Astrocyte (in vitro differentiated cells and primary cell): ENCODE measurements at places on chromosomes 3 and 15. TPM values are rescaled to one million over a fixed set of nuclear protein-coding genes. Genes with fewer than 3 reads are reported as not detected.

GRCh38 chr3:188059351-188059750 lies 94.6 kb upstream of the LPP start:
- no peak for DNase-seq
- H3K27ac ChIP-seq: no peak overlapping the region
- H3K4me3 ChIP-seq: no peak overlapping the region
- no peaks in the 10 kb centered on the region for H3K27me3 ChIP-seq
- H3K36me3 ChIP-seq: no peaks in the 10 kb centered on the region

The CLDN1 gene
- total RNA-seq: 34.1 and 35.6 TPM in 2 replicates

The GRAMD1C gene
- 3.7 TPM in 2 replicates for total RNA-seq

GRCh38 chr3:127025456-127025855 lies 42.5 kb downstream of the PLXNA1 start:
- H3K4me1 ChIP-seq: no peaks in the 10 kb centered on the region
- no peak overlapping the region for H3K27ac ChIP-seq
- H3K4me3 ChIP-seq: no peak overlapping the region
- no peak for DNase-seq
- peaks cover 8% of the 10 kb centered on the region for H3K36me3 ChIP-seq

The MCCC1 gene
- total RNA-seq: 11.5 and 13.4 TPM in 2 replicates

The DMXL2 gene
- 17.8 and 19.0 TPM in 2 replicates for total RNA-seq

The TRH gene
- total RNA-seq: 0.14 TPM in 1 of 2 replicates, not detected in the other

The LRRC49 gene
- total RNA-seq: 4.7 and 6.8 TPM in 2 replicates

DNA sequence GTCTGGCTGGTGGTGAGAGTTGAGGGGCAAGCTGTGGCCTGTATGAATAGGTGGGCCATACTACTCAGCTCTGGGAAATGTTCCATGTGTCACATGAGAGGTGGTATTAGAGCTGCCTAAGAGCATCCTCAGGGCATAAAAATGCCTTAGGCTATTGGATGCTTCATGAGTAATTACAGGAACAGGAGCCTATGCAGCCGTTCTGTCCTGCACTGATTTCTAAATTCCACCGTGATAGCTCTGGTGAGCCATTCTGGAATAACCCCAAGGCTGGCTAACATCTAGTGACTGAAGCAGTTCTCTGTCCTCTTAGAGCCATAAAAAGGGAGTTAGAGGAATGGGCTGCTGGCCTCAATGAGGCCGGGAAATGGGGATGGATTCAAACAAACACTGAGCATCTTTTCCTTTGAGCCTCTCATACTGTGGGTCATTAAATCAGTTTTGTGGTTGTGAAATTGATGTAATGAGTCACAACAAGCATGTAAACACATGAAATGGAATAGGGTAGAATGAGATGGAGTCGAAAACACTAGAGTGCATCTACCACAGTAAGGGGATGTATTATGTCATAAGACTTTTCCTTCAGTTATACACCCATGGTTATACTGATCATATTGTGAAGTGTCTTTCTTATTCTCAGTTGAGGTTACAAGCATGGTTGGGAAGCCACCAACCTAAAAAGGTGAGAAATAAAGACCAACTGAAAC lies 41.0 kb downstream of the DGKG start:
- peak; percentile 37 for DNase-seq
- peaks cover 5% of the 10 kb centered on the region for H3K27me3 ChIP-seq
- peaks cover 8% of the 10 kb centered on the region for H3K4me1 ChIP-seq
- H3K4me3 ChIP-seq: no peak overlapping the region
- no peak overlapping the region for H3K27ac ChIP-seq

DNA sequence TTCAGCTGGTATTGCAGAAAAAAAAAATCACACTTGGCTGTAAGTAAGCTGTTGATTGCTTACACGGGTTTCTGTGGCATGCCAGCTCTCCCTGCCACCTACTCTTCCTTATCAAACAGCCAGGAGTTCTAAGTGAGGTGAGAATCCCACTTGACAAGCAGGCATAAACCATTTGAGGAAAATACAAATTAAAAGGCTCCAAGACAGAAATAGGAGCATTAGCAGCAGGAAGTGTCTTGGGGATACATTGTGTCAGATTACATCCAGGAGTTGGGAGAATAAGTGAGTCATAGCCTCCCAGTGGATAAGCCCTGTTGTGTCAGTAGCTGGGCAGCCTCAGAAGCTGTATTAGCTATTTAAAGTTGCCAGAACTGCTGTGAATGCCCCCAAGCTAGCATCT lies 256.0 kb downstream of the CNTN4 start:
- H3K36me3 ChIP-seq: no peaks in the 10 kb centered on the region
- H3K4me3 ChIP-seq: no peak overlapping the region
- no peaks in the 10 kb centered on the region for H3K4me1 ChIP-seq
- peak; percentile 2 for DNase-seq

The SIDT1 gene
- not detected in 2 replicates for total RNA-seq

GRCh38 chr3:151925876-151926275 lies 52.4 kb downstream of the SUCNR1 start:
- peak; percentile 93 for DNase-seq
- H3K36me3 ChIP-seq: no peaks in the 10 kb centered on the region

DNA sequence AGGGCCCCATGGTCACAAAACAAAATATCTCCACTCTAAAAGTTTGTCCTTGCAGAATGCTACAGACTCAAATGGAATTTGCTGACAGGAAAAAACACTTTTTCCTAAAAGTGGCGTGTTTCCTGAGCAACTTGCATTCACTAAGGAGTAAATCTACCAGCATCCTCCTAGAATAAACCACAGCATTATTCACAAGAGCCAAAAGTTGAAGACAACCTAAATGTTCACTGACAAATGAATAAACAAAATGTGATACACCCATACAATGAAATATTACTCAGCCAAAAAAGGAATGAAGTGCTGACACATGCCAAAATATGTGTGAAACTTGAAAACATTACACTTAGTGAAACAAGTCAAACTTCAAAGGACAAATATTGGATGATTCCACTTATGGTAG lies 28.9 kb downstream of the ITGB5 start:
- H3K27ac ChIP-seq: peak overlapping the region; percentile 91
- DNase-seq: peak; percentile 76
- no peaks in the 10 kb centered on the region for H3K27me3 ChIP-seq
- peaks cover 7% of the 10 kb centered on the region for H3K36me3 ChIP-seq
- H3K4me3 ChIP-seq: no peak overlapping the region

DNA sequence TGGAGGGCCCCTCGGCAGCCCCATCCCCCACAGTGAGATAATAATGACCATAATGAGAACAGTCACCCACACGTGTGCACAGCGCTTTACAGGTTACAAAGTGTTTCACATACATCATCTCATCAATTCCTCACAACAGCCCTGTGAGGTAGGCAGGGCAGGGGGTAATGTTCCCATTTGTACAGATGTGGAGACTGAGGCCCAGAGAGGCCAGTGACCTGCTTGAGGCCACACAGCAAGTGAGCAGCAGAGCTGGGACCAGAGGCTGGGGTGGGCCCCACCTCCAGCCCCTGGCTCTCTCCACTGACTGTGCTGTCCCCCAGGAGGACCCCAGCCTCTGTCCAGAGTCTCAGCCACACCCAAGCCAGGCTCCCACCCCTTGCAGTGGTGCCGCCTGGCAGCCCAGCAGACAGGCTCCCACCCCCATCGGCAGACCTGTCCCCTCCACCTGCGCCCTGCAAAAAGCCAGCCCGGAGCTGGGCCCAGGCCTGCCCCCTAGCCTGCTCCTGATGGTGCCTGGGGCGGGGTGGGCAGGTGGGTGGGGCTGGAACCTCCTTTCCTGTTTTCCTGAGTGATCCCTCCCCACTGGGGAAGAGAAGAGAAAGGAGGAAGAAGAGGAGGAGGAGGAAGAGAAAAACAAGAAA lies 19.6 kb downstream of the LINGO1 start:
- peaks cover 3% of the 10 kb centered on the region for H3K27me3 ChIP-seq
- H3K27ac ChIP-seq: no peak overlapping the region
- no peaks in the 10 kb centered on the region for H3K4me1 ChIP-seq
- no peak for DNase-seq

GRCh38 chr3:22236490-22237270 lies 485.7 kb upstream of the ZNF385D start:
- no peak overlapping the region for H3K27ac ChIP-seq
- no peaks in the 10 kb centered on the region for H3K4me1 ChIP-seq
- DNase-seq: no peak
- H3K36me3 ChIP-seq: no peaks in the 10 kb centered on the region

DNA sequence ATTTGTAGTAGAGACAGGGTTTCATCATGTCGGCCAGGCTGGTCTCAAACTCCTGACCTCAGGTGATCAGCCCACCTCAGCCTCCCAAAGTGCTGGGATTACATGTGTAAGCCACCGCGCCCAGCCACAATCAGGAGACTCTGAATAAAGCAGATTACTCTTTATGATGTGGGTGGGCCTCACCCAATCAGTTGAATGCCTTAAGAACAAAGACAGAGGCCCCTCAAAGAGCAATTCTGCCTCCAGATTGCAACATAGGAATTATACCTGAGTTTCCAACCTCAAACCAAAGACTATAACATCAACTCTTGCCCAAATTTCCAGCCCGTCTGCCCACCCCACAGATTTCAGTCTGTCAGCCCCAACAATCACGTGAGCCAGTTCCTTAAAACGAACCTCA lies 18.8 kb upstream of the FAM174B start:
- H3K4me3 ChIP-seq: no peak overlapping the region
- H3K36me3 ChIP-seq: no peaks in the 10 kb centered on the region
- no peak for DNase-seq
- no peaks in the 10 kb centered on the region for H3K4me1 ChIP-seq

The WDR93 gene
- total RNA-seq: not detected in 2 replicates

DNA sequence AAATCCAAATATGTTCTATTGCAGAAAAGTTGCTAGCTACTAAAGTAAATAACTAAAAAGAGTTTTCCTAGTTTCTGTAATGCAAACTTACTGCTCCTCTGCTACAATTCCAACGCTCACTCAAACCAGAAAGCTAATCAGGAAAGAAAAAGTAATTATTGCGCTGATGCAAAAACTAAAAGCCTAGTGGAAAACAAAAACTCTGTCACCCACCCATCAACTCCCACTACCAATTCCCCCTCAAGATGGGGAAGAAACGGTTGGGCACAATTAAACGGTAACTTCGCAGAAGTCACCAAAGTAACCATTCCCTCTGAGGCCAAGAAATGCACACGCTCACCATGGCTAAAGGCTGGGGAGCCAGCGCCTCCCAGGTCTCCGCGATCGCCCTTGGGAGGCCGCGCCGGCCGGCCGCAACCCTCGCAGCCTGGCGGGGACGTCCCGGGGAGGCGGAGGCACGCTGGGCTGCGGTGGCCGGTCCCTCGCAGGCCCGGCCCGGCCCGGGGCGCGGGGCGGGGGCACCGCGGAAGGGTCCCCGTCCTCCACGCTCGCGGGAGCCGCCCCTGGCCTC lies 684 bp downstream of the SLTM start:
- H3K27me3 ChIP-seq: no peaks in the 10 kb centered on the region
- H3K4me1 ChIP-seq: peaks cover 15% of the 10 kb centered on the region
- H3K36me3 ChIP-seq: peaks cover 6% of the 10 kb centered on the region
- peak overlapping the region; percentile 96 for H3K27ac ChIP-seq
- H3K4me3 ChIP-seq: peak overlapping the region; percentile 90

The NPHP3 gene
- 32.0 and 32.5 TPM in 2 replicates for total RNA-seq

- no peak overlapping the region for H3K4me3 ChIP-seq
- no peak for DNase-seq
- no peak overlapping the region for H3K27ac ChIP-seq
Measured at GRCh38 chr3:38805004-38805403, 11.0 kb downstream of the SCN10A start.

The GALNT15 gene
- total RNA-seq: 0.95 and 3.0 TPM in 2 replicates
